Stimulated activated CD4-positive, alpha-beta T cell treated with anti-CD3 and anti-CD28 coated beads, TNF-alpha, amount 100 ng/mL, for 4 hours (primary cell): ENCODE measurements at places on chromosomes 7 and 10.
A peak's percentile ranks its signal among the peaks of the same experiment; 100 is the strongest.

GRCh38 chr10:34341473-34341872 is 473.6 kb downstream of the PARD3 start:
- no peak for DNase-seq

- peak; percentile 39 for DNase-seq
Observed at GRCh38 chr7:148699024-148699781, 500 bp downstream of the CUL1 start.

- no peak for DNase-seq
Observed at GRCh38 chr7:99194301-99194700, 13.6 kb downstream of the KPNA7 start.

DNA sequence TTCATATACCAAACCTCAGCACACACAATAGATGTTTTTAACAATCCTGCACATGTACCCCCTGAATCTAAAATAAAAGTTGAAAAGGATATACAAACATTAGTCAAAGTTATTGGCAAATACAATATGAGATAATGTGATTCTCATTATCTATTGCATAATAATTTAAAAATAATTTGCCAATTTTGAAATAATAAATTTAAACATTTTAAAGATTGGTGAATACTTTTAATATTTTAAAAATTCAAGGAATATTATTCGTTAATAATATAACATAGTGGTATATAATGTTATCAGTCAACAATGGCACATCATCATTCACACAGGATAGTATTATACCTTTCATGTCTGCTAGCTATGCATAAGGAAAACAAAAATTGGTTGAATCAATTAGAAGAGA is 207.0 kb upstream of the SP8 start:
- no peak for DNase-seq

GRCh38 chr10:86944907-86945306 is 12.5 kb downstream of the MMRN2 start:
- no peak for DNase-seq

DNA sequence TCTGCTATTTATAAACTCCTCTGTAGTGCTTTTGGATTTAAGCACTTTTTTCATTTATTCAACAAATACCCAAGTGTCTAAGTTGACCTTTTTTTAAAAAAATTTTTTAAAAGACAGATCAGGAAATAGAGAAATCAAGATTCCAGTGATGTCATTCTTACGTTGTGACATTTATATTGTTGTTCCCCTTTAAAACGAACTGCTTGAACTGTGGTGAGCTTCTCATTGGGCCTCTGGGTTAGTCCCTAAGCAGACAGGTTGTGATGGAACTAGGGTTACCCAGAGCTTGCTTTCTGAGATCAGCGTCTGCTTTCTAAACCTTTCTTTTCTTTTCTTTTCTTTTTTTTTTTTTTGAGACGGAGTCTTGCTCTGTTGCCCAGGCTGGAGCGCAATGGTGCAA is 22.4 kb downstream of the GATA3 start:
- no peak for DNase-seq

DNA sequence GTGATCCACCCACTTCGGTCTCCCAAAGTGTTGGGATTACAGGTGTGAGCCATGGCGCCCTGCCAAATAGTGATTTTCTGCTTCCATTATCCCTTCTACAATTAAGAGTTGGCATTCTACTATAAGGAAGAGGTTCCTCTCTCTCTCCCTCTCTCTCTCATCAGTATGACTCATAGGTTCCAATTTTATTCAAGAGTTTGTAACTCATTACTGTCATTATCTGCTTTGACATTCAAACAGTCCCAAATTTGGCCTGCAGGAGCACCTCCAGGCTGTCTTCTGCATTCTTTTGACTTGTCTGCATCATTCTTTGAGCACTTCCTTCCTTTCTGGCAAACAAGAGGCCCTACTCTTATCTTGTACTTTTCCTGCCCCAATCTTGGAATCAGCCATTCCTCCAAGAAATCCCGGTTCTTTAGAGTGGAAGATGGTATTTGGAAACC is 33.2 kb upstream of the CALU start:
- DNase-seq, result no peak
